ENCODE measurements at places on chromosomes 5 and 9.

GRCh38 chr5:13251623-13252376, 692.7 kb downstream of the DNAH5 start:
- DNase-seq: peak; percentile 1

GRCh38 chr5:77333451-77334123, 123.1 kb downstream of the PDE8B start:
- DNase-seq: no peak

DNA sequence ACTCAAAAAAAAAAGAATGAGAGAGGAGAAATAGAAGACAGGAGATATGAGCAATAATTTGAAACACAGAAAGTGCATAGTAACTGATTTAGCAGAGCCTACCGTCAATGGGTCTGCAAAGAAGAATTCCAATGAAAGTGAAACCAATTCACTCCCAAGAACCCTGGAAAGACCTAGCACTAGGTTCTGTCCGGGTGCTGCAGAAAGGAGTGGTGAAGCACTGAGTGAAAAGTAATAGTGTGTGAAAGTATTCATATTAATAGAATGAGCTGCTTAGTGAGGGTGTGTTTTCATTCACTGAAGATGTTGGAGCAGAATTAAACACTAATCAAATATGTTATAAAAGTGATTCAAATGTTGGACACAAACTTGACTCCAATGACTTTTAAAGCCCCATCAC, 51.3 kb upstream of the SLC30A5 start:
- DNase-seq: no peak

DNA sequence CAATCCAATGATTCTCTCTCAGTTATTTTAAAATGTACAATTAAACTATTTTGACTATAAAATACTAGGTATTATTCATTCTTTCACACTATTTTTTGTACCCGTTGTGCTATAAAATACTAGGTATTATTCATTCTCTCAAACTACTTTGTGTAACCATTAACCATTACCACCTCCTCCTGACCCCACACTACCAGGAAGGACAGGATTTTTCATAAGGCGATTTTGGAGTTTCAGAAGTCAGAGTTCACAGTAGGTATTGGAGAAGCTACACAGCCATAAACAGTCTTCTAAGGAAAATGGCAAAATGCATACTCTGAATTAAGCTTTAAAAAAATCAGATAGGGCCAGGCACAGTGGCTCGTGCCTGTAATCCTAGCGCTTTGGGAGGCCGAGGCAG, 35.1 kb upstream of the TMEM252 start:
- DNase-seq: no peak

DNA sequence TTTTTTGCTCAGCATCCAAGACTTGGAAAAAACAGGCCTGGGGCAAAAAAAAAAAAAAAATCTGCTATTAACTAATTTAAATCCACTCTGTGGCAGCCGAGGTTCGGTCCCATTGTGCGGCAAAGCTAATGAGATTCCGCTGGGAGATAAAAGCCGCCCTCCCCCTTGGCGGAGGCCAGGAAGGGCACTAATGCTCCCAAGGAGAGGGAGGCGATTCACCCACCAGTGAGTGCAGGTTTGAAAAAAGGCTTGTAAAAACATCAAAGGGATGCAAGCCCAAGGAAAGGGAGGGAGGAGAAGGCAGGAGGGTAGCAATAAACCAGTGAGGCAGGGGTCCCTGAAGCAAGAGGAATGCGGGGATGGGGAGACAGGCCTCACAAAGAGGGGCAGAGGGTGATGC, 129.5 kb upstream of the RAPGEF1 start:
- no peak for DNase-seq

DNA sequence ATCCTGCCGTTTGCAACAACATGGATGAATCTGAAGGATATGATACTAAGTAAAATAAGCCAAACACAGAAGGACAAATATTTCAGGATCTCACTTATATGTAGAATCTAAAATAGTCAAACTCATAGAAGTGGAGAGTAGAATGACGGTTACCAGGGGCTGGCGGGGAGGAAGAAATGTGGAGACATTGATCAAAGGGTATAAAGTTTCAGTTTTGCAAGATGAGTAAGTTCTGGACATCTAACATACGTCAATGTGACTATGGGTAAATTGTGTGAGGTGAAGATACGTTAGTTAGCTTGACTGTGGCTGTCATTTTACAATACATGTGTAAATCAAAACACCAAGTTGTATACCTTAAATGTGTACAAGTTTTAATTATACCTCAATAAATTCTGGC, 200.3 kb downstream of the SNX18 start:
- no peak for DNase-seq

DNA sequence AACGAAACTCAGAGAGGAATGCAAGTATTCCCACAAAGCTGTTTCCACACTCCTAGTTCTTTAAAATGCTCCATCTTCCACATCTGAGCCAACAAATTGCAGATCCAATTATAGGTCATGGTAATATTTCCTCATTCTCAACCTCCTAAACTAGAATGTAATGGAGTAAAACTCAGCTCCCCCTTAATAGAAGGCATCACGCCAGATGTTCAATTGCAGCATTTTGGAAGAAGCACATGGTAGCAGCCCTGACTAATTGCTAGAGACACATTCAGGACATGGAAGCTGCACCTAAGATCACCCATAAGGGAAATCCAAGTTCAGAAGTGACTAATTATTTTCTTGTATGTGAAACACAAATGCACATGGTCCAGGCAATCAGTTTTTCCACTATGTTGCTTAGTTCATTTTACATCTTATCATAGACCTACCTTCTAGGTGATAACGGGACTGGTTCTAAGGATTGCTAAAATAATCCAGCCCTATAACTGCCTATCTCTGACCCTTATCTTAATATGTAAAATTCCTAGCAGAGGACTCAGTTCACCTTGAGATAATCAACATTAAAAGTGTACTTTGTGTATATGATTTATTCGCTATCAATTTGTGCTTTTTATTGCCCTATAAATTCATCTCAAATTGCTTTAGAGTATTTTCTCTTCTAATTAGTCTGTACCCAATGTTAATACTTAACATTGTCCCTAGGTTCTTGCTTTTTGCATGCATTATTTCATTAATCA, 75.1 kb downstream of the GABRB2 start:
- DNase-seq: no peak

- peak; percentile 45 for DNase-seq
These were observed 42.4 kb downstream of the OSTF1 start for GRCh38 chr9:75130621-75131230.

DNA sequence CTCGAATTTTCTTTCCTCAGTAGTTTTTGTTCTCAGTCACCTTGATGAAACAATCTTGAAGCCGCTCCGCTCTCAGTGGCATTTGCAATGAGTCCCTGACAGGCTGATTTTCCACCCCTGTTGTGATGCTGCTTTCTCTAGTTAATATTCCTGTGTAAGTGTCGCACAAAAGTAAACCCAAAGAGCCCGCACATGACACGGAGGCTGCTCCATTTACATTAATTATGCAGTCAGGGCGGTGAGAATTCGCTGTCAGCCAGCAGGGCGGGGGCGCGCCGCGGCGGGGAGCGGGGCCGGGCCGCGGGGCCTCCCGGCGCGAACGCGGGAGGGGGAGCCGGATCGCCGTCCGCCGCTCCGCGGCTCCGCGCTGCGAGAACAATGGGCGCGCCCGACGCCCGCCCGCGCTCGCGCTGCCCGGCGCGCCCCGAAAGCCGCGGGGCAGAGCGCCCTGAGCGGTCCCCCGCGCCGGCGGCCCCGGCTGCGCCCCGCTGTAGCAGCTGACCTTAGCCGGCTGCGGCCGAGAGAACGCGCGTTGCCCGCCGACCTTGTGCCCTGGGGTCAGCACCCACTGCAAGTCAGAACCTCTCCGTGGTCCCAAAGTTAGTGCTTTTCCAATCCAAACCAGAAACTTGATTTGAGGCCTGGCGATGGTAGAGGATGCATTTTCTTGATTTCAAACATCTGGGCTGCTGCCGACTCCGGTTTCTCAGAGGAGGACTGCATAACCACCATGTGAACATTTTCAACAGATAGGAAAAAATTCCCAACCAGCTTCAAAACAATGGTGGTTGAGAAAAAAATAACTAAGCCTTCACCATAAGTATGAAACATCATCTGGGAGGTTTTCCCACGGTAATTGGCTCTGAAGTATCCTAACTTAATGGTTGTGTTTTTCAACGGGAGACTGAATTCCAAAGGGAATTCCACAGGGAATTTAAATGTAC, 142.6 kb downstream of the PBX3 start:
- peak; percentile 55 for DNase-seq

DNA sequence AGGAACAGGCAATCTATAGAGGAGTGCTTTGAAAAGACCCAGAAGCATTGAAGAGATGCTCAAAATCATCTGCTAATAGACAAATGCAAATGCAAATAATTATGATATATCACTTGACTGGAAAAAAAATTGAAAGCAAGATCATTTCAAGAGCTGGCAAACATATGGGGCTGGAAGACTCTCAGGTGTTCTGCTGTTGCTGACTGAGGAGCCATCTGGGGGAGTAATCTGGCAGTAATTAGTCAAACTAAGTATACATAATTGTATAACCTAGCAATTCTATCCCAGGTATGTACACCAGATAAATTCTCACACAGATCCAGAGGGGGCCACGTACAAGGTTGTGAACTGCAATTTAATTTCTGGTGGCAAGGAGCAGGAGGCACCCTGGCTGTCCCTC, 4.6 kb upstream of the HMHB1 start:
- DNase-seq: no peak

DNA sequence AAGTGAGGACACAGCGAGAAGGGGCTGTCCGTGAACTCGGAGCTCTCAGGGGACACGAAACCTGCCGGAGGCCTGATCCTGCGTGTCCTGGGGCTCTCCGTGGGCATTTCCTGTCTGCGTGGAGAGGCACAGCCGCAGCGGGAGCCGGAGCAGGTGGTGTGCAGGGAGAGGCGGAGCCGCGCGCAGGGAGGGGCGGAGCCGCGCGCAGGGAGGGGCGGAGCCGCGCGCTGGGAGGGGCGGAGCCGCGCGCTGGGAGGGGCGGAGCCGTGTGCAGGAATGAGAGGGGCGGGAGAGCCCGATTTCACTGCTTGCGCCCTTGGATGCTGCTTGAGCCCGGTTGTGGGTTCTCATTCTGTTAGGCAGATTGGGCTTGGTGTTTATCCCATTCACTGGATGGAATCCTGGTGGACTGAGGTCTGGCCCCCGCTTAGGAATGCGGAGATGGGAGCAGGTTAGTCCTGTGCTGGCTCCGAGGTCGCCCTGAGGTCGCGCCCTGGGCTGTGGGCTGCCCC, 26.7 kb downstream of the NDUFS6 start:
- DNase-seq: no peak

- no peak for DNase-seq
These were observed 1.7 kb downstream of the ADAMTS19 start for GRCh38 chr5:129461711-129462332.

DNA sequence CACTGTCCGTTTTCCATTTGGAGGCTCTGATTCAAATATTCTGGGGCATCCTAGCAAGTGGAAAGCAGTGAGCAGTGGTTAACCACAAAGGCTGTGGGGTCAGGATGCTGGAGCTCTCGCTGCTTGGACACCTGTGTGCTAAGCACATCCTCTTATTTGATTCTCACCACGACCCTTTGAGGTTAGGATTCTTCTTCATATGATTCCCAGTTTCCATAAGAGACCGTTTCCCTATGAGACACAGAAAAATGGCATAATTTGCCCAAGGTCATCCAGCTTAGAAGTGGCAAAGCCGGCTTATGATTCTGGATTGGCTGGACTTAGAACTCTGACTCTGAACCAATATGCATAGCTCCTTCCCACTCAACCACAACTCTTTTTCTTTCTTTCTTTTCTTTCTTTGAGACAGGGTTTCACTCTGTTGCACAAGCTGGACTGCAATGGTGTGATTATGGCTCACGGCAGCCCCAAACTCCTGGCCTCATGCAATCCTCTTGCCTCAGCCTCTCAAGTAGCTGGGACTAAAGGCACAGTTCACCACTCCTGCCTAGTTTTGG, 207.7 kb downstream of the TTLL11 start:
- peak; percentile 48 for DNase-seq

DNA sequence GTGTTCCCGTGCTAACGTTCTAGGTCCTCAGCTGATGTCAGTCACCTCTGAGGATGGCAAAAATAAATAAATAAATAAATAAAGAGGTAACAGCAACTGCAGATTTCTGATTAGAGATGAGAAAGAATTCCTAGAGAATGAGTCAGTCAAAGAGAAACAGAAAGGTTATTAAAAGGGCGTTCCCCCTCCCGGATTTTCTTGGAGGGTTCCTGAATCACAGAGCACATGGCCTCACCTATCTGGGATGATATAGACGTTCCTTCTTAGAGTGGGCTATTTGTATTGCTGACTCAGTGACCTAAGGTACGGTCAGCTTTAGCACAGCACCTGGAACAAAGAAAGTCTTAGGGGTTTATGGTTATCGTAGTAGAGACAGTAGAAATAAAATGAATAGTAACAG, 30.6 kb downstream of the HTR4 start:
- no peak for DNase-seq

DNA sequence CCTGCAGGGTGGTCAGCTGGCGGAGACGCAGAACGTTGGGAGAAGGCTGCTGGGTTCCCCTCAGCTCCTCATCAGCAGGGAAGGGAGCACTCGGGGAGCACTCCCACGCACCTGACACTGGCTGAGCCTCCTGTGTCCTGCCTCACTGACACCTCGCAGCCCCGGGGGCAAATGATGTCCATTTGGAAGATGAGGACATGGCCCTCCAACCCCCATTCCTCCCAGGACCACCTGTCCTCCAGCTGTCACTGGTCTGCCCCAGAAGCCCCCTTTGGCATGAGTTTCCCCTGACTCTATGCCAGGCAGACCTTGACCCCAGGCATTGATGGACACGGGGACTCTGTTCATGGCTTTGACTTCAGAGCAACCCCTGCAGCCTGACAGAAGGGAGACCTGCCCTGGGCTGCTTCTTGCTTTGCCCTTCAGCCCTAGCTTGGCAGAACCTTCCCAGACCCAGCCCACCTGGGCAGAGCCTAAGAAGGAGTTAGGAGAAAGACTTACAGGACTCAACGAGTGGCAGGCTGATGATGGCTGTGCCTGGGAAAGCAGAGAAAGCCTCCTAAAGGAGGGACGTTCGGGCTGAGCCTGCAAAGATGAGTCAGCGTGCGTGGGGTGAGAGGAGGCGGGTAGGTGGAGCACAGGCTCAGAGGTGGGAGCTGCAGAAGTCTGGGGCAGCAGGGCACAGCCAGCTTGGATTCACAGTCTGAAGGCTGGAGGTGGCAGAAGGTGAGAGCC, 90.6 kb downstream of the LMX1B start:
- DNase-seq: peak; percentile 22

GRCh38 chr5:8333485-8333884, 464.5 kb downstream of the MTRR start:
- no peak for DNase-seq

GRCh38 chr5:103424453-103425205, 138.0 kb downstream of the NUDT12 start:
- DNase-seq: peak; percentile 72

DNA sequence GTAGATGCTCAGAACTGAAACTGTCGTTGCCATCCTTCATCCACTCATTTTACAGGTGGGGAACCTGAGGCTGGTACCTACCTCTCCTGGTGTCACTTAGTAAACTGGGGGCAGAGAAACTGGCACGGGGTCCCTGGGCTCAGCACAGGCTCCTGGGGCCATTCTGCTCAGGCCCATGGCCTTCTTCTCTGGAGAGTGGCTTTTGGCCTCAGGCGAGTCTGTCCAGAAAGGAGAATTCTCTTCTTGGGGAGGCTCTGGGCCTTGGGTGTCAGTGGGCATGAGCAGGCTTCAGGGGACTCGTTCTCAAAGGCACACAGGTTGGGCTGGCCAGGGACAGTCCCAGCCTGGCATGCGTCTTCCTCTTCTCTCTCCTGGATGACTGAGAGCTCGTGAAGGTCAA, 24.6 kb downstream of the COL5A1 start:
- no peak for DNase-seq

- peak; percentile 87 for DNase-seq
These were observed 212.0 kb downstream of the ARHGAP26 start for GRCh38 chr5:142981886-142982820.

GRCh38 chr9:4548811-4549725, 58.8 kb downstream of the SLC1A1 start:
- DNase-seq: peak; percentile 8

All from fibroblast of skin of abdomen (primary cell).